Spinal cord (tissue), 10 donors: ENCODE measurements at places on chromosomes 16 and 17.

- DNase-seq: no peak
Observed at GRCh38 chr17:61419496-61420046, 19.9 kb downstream of the TBX2 start.

GRCh38 chr16:4801962-4802658 is at the start of gene ROGDI:
TSS of gene ROGDI (minus strand) at chr16:4802633. CDS start at chr16:4802571, 62 bp downstream.
- no peak for DNase-seq

DNA sequence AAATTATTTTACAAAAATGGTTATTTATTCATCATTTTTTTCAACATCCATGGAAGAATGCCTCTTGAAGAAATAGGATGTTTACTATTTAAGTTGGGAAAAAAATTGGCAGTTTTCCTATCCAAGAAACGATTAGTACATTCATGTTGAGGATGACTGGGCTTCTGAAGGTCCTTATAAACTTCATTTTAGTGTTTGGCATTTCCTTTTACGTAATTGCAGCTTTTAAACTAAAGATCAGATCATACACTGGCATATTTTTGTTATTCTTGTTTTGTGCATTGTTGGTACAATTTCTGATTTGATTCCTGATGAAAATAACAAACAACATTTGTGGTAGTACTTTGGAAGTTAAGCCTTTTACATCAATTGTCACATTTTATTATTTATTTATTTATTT is 11.5 kb downstream of the KCNJ16 start:
- DNase-seq: no peak

DNA sequence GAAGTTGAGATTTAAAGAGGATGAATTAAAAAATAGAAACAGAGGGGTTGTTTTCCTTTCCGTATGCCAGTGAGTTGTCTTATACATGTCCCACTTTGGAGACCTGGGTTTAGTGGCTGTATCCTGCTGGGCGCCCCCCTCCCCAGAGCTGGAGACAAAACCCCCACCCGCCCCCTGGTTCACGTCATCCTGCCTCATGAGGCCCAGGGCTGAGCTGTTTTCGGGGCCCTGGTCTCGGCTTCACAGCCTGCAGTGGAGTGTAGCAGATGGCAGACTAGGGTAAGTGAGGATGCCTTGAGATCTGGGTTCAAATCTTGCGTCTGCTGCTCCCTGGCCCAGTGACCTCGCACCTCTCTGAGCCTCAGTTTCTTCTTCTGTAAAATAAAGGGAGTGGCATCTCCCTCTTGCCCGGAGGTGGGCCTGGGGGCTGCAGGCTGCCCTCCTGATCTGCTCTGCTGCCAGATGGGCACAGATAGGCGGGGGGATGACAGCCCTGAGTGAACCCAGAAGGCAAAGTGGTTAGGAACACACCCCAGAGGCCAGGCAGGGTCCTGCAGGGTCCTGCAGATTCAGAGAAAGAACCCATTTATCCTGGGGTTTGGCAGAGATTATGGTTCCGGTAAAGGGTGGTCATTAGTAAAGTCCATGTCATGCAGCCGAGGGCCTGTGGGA is 45.1 kb downstream of the SOCS3 start:
- DNase-seq: no peak

DNA sequence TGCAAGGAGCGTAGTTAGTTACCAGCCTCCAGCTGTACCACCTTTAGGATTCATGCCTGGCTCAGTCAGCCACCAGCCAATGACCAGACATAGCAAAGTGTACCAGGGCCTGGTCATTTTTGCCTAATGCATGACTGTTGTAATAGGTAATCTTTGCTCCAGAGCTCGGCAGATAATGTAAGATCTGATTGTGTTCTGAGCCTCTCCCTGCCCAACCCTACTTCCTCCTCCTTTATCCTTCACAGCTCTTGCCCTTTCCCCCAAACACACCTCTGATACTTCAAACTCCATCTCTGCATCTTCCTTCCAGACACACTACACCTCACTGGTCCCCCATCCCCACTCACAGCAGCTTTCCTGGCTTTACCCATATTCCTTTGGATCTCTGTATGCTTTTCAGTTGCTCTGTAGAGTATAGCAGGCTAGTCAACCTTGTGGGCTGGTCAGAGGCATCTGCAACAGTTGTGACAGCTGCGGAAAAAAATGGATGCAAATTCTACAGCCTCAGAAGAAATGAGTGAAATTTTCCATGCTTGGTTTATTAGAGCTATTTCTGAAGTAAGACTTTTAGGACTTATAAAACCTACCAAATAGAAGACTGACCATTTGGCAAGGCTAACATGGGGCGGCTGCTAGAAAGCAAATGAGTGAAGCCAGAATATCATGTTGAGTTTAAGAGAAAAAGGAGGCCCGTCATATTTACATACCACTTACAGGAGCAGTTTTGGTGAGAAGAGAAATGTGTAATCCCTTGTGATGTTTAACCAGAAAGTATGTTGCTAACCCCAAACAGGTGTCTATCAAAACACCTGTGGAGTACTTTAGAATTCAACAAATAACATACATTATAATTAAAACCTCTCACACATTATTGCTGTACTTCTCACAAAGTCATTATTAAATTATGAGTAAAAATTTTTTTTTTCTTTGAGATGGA is 19.9 kb upstream of the C16orf87 start:
- DNase-seq: no peak

- no peak for DNase-seq
Observed at GRCh38 chr16:19660432-19660831, 57.6 kb downstream of the KNOP1 start.

- DNase-seq: no peak
Observed at GRCh38 chr17:70519300-70519699, 350.0 kb downstream of the KCNJ2 start.

- no peak for DNase-seq
Observed at GRCh38 chr17:53971361-53971760, 148.6 kb downstream of the KIF2B start.

GRCh38 chr17:360092-360750 is 7.6 kb upstream of the RPH3AL start:
- DNase-seq: no peak

DNA sequence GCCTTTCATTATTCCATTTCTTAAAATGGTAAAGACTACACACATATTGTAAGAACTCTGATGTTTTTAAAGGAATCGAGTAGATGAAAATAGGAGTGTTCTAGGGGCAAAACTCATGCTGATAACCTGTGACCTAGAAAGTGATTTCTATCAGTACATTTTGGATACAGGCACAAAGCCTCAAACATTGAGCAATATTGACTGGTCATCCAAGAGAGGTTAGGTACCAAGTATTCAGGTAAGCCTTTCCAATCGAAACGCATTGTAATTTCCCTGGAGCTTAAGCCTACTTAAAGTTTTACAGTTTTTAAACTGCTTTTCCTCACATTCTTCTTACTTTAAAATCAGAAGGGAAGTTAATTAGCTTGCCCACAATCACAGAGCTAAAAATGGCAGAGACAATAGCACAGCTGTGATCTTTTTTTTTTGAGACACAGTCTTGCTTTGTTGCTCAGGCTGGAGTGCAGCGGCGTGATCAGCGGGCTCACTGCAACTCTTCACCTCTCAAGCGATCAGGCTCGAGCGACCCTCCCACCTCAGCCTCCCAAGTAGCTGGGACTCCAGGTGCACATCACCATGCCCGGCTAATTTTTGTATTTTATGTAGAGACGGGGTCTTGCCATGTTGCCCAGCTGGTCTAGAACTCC is 3.3 kb downstream of the GOT2 start:
- DNase-seq: no peak

DNA sequence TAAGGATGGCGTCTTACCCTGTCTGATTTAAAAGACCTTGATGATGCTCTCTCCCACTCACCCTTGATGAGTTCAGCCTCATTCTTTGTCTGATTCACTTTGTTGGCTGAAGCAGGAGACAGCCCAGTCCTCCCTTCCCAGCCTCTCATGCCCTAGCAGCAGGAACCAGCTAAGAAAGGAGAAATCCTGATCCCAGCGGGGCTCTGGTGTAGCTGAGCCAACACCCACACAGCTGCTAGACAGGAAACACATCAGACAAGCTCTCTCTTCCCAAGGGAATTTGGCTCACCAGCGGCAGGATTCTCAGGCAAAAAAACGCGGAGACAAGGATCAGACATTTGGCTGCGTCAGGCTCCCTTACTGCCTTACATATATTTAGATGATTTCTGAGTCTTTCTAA is 211.5 kb downstream of the CDH11 start:
- DNase-seq: peak; percentile 47

- peak; percentile 34 for DNase-seq
Observed at GRCh38 chr17:49443862-49444261, 29.2 kb upstream of the PHB1 start.

- no peak for DNase-seq
Observed at GRCh38 chr16:78984324-78984723, 616.2 kb downstream of the MAF start.

- DNase-seq: no peak
Observed at GRCh38 chr16:67927131-67927941, 4.3 kb downstream of the CTRL start.

- no peak for DNase-seq
Observed at GRCh38 chr16:88650749-88651275, at the start of gene CYBA. TSS of gene CYBA (minus strand) at chr16:88651053. CDS start at chr16:88651013, 40 bp downstream.

DNA sequence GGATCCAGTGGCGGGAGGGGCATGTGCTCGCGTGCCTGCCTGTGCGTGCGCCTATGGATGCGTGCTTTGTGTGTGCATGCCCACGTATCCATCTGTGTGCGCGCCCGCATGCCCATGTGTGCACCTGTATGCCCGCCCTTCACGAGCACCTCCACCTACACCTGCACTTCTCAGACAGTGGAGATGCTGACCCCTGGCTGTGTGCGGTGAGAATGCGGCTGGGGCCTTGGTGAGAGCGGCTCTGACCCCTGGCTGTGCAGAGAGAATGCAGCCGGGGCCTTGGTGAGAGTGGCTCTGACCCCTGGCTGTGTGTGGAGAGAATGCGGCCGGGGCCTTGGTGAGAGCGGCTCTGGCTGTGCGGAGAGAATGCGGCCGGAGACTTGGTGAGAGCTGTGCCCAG is 33.9 kb downstream of the AXIN1 start:
- no peak for DNase-seq
